ENCODE measurements at places on chromosomes 12 and 14. TPM values are rescaled to one million over a fixed set of nuclear protein-coding genes. Genes with fewer than 3 reads are reported as not detected.

The DEPDC4 gene
- 5.5 TPM for total RNA-seq

The PELI2 gene
- total RNA-seq: 18.6 TPM

The CLEC14A gene
- total RNA-seq: 0.09 TPM

The SLCO1B3 gene
- total RNA-seq: not detected

The RDH16 gene
- total RNA-seq: 0.85 TPM

The TAS2R46 gene
- total RNA-seq: 0.85 TPM

The CBLN3 gene
- total RNA-seq: 0.94 TPM

The KRT6A gene
- not detected for total RNA-seq

The GLIPR1 gene
- total RNA-seq: not detected

The SENP1 gene
- total RNA-seq: 21.3 TPM

The MTERF2 gene
- total RNA-seq: 7.0 TPM

The DPPA3 gene
- total RNA-seq: 3.9 TPM

The KRT77 gene
- not detected for total RNA-seq

The EXD2 gene
- 24.1 TPM for total RNA-seq

The ZFHX2 gene
- 26.2 TPM for total RNA-seq

The PRKCH gene
- 8.7 TPM for total RNA-seq

The OTUB2 gene
- 3.5 TPM for total RNA-seq

The PTHLH gene
- total RNA-seq: not detected

Data from WTC11 (cell line).